ENCODE measurements at places on chromosomes 6 and 20. TPM values are rescaled to one million over a fixed set of nuclear protein-coding genes. Genes with fewer than 3 reads are reported as not detected.

Gene RRAGD
- 19.1 TPM for total RNA-seq

Gene PREP
- 21.6 TPM for total RNA-seq

Gene DUSP15
- total RNA-seq, result 5.1 TPM

DNA sequence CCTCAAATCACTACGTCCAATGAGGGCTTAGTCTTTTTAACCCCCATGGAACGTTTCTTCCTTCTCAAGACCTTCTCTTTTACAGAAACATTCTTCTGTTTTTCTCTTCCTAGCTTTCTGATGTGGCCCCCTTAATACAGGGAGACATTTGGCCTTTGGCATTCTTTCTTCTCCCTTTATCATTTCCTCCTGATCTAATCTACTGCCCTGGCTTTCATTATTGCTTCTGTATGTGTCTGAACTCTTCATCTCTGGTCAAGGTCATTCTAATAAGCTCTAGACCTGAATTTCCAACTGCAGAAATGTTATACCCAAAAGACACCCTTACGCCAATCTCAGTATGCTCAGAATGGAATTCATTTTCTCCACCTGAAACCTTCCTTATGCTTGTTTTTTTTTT lies 18.4 kb upstream of the LAMA4 start:
- no peaks in the 10 kb centered on the region for H3K36me3 ChIP-seq
- DNase-seq, result no peak
- no peak overlapping the region for H3K4me3 ChIP-seq

- H3K27me3 ChIP-seq, result no peaks in the 10 kb centered on the region
- H3K36me3 ChIP-seq, result no peaks in the 10 kb centered on the region
- DNase-seq, result no peak
- no peak overlapping the region for H3K4me3 ChIP-seq
- H3K27ac ChIP-seq, result no peak overlapping the region
Measured at GRCh38 chr6:14131579-14131978, 14.0 kb downstream of the CD83 start.
